ENCODE measurements at places on chromosomes 6 and 20.

- DNase-seq = no peak
These were observed 46.7 kb upstream of the CARMIL1 start for GRCh38 chr6:25232479-25232878.

GRCh38 chr6:167045828-167046580 lies 46.8 kb downstream of the CEP43 start:
- no peak for DNase-seq

GRCh38 chr20:19777981-19778380 lies 19.9 kb downstream of the RIN2 start:
- no peak for DNase-seq

DNA sequence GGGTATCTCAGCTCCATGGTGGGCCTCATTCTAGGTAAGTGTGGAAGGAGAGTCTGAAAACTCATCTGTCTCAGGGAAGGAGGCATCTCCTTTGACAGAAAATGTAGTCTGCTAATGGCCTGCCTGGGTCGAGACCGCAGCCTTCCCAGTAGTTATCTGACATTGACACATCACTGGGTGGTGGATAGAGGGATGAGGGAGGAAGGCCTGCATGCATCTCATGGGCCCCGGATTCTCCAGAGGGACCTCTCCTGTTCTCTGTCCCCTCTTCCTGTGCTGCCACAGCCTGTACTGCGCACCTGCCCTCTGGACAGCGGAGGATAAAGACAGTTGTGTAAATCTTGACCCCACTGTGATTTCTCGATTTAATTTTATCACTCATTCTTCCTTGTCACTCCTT lies 4.7 kb downstream of the PCMTD2 start:
- no peak for DNase-seq

DNA sequence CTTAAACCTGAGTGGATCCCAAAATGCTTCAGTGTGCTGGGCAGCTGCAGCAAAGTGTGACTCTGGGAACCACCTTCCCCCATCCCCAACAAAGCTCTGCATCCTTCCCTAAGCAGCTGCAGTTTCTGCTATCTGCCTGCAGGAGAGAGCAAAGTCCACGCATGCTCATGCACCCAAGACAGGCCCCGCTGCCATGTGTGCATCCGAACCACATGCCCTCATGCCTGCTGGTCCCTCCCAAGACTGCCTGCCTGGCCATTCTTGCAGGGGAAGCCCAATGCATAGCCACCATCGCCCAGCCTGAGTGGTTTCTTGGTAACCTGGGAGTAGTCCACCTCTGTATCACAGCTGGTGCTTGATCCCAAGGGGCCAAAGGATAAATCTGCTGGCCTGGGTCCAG lies 94.3 kb upstream of the OLIG3 start:
- no peak for DNase-seq

GRCh38 chr6:166691199-166691598 lies 64.1 kb upstream of the RPS6KA2 start:
- no peak for DNase-seq

GRCh38 chr20:62964700-62965099 lies 12.2 kb downstream of the SLC17A9 start:
- DNase-seq = peak; percentile 22

GRCh38 chr20:3275966-3276679 lies 37.1 kb upstream of the SLC4A11 start:
- no peak for DNase-seq

- DNase-seq = no peak
These were observed 163.6 kb downstream of the EYA4 start for GRCh38 chr6:133404728-133405127.

- peak; percentile 46 for DNase-seq
These were observed at the start of gene RREB1 for GRCh38 chr6:7107578-7108195. TSS of gene RREB1 (plus strand) at chr6:7107961. CDS start at chr6:7181912, 73,951 bp downstream.

DNA sequence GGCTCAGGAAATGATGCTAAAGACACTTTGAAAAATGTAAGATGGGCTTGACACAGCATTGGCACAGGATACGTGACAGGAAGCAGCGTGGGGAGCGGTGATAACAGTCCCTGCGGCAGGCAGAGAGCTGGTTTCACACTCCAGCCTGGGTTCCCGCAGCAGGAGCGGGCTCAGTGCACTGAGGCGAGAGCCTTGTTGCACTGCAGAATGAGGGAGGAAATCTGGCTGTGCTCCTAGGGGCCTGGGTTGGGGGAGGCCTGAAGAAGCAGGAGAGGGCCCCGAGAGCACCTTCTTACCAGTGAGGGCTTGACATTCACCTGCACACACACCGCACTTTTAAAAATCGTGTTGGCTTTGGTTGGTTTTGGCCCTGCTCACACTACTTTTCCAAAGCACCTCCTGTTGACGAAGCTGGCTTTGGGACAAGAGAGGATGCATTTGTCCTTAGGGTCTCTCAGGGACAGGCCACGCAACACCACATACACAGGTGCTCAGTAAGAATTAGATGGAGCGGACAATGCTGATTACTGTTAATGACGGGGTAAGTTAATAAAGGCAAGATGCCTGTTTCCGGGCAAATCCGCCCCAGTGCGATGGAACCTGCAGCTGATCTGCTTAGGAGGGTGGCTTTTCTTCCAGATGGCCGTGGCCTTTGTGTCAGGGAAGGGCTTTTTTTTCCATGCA lies 49.4 kb upstream of the ARMC2 start:
- peak; percentile 37 for DNase-seq

DNA sequence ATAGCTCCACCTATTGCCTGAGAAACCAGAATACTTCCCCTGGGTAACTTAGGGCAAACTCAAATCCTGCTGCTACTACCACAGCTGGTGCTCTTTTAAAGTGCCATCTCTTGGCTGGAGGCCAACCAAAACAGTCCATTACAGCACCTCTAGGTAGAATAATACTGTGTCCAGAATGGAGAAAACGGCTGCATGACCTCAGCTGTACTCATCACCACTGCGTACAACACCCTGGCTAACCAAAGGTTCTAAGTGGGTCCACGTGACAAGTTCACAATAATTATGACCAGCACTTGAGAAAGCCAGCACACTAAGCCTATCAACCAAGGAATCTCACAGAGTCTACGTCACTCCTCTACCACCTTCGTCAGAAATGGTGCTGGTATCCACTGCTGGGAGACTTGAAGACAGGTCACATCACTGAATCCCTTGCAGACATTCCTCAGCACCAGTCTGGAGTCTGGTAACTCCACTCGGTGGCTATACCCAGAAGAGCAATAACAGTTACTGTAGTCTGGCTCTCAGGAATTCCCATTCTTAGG lies 40.9 kb upstream of the PKIB start:
- DNase-seq = no peak

- no peak for DNase-seq
These were observed 153.0 kb downstream of the CEBPB start for GRCh38 chr20:50343490-50344179.

- DNase-seq = no peak
These were observed 248.2 kb downstream of the LAMA2 start for GRCh38 chr6:129130959-129131681.

- DNase-seq = peak; percentile 70
These were observed 50.5 kb upstream of the ASIP start for GRCh38 chr20:34190679-34191090.

GRCh38 chr6:11865680-11866300 lies 87.2 kb upstream of the ADTRP start:
- no peak for DNase-seq

- DNase-seq = no peak
These were observed 95.5 kb upstream of the NHSL1 start for GRCh38 chr6:138594758-138595140.

DNA sequence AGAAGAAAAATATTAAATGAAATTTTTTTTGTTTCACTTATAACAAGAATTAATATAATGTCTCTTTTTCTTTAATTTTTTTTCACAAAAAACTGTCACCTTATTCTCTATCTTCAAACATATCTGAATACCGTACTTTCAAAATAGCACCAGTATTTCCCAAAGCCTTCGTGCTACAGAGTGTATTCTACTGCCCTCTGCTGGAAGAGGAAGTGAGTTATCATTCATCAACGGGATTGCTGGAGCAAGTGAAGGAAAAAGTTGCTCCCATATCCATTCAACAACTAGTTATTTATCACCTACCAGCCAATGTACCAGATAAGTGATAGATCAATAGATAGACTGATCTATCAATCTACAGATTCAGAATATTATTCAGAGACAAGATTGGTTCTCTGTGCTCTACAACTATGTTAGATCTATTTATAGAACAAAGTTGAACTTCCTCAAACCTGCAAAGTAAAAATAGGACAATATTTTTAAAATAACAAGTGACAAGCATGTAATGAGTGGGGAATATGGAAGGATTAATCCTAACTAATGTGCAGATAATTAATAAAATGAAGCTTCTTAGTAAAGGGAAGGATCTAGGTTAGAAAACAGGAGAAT lies 26.7 kb upstream of the TFAP2B start:
- DNase-seq = peak; percentile 62

- peak; percentile 23 for DNase-seq
These were observed 50.0 kb upstream of the SLC22A23 start for GRCh38 chr6:3506751-3507383.

- no peak for DNase-seq
These were observed 4.9 kb downstream of the TBXT start for GRCh38 chr6:166162599-166163342.

- no peak for DNase-seq
These were observed 19.6 kb upstream of the SYNCRIP start for GRCh38 chr6:85662251-85662650.

GRCh38 chr6:164346631-164347030 lies 932.1 kb downstream of the QKI start:
- no peak for DNase-seq

DNA sequence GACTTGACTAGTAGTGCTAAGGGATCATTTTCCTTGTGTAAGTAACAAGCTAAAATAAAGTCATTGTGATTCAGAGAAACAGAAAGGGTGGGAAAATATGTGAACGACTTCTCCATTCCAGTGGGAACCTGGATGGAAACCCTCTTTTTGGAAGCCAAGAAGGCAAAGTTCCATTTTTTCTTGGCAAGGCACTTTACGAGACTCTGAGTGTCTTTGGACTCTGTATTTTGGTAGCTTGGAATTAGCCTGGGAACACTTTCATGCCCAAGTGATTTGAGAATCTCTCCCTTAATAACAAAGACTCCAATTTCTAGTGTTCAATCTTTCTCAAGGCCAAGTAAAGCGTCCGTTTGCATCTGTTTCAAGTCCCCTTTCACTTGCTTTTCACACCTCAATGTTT lies 100.5 kb upstream of the SASH1 start:
- no peak for DNase-seq

- peak; percentile 86 for DNase-seq
These were observed at the start of gene HDAC2 for GRCh38 chr6:113970805-113971676. TSS of gene HDAC2 (minus strand) at chr6:113971148. CDS start at chr6:113970908, 240 bp downstream.

GRCh38 chr6:152441902-152442301 lies 195.3 kb downstream of the SYNE1 start:
- no peak for DNase-seq

- no peak for DNase-seq
These were observed 713.9 kb downstream of the PTPRT start for GRCh38 chr20:42475773-42476172.

GRCh38 chr6:36912586-36912985 lies 26.8 kb downstream of the C6orf89 start:
- no peak for DNase-seq

DNA sequence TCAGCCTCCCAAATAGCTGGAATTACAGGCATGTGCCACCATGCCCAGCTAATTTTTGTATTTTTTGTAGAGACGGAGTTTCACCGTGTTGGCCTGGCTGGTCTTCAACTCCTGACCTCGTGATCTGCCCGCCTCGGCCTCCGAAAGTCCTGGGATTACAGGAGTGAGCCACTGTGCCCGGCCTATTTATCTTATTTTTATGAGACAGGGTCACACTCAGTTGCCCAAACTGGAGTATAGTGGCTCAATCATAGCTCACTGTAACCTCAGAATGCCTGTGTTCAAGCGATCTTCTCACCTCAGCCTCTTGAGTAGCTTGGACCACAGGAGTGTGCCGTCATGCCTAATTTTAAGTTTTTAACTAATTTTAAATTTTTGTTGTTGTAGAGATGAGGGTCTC lies 114.4 kb downstream of the JARID2 start:
- DNase-seq = no peak

DNA sequence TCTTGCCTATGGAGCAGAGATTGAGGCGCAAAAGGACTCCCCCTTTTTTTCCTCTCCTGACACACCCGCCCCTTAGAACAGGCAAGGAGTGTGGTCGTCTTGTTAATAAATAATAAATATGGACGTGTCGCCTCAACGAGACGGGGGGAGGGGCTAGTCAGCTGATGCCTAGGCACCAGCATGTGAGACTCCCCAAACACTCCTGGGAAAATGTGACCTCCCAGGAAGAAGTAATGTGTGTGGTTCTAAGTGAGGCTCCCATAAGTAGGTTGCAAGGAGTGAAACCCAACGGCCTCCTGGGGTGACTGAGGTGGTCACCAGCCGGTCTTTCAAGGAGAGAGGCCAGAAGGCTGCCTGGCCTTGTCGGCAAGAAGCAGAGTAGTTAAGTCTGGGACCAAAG lies 1.1 kb upstream of the FAXC start:
- no peak for DNase-seq

GRCh38 chr6:40855168-40855880 lies 183.7 kb downstream of the UNC5CL start:
- DNase-seq = no peak

DNA sequence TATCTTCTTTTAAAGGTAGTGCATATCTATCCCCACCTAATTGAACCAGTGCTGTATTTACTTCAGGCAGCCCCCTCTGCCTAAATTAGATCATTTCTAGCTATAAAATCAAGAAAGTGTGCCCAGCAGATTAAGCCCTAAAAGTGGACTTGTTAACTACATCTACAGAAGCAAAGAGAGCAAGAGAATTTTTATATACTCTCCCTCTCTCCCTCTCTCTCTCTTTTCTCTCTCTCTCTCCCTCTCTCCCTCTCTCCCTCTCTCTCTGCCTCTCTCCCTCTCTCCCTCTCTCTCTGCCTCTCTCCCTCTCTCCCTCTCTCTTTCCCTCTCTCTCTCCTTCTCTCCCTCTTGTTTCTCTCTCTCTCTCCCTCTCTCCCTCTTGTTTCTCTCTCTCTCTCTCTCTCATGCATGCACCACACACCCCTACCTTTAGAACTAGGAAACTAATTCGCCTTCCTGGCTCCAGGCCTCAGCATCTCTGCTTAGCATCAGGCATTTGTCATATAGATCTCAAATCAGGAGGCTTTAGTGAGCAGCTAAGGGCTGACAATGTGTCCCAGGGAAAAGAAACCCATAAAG lies 71.4 kb downstream of the FOXA2 start:
- no peak for DNase-seq

- peak; percentile 83 for DNase-seq
These were observed 4.2 kb downstream of the ADTRP start for GRCh38 chr6:11774426-11774825.

- DNase-seq = peak; percentile 69
These were observed 21.9 kb upstream of the RREB1 start for GRCh38 chr6:7085911-7086310.

DNA sequence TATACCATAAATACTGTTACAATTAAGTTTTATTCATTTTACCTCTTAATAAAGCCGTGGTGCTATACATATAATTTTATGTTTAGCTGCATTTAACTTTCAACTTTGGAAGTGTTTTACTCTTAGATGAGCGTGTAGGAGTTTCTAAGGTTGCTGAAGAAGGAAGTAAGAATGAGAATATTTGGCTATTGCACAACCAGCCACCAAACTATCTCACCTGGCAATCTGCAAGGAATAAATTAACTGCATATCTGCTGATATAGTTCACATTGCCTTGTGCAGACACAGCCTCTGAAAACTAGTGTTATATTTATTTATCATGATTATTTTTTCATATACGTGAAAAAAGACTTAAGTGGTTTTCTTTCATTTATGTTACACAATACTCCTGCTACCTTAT lies 230.4 kb downstream of the PLCB1 start:
- DNase-seq = no peak
